ENCODE measurements at places on chromosomes 6 and 20.

- H3K4me1 ChIP-seq = peaks cover 9% of the 10 kb centered on the region
- H3K4me3 ChIP-seq = no peak overlapping the region
- H3K36me3 ChIP-seq = peaks cover 23% of the 10 kb centered on the region
- no peak overlapping the region for H3K27ac ChIP-seq
- no peaks in the 10 kb centered on the region for H3K27me3 ChIP-seq
Observed at GRCh38 chr20:1337441-1337840, 8.5 kb upstream of the SDCBP2 start.

- no peaks in the 10 kb centered on the region for H3K36me3 ChIP-seq
- H3K4me1 ChIP-seq = no peaks in the 10 kb centered on the region
- H3K27ac ChIP-seq = no peak overlapping the region
- H3K27me3 ChIP-seq = no peaks in the 10 kb centered on the region
- H3K4me3 ChIP-seq = no peak overlapping the region
- no peak for DNase-seq
Observed at GRCh38 chr6:72850040-72850439, 228.2 kb downstream of the KCNQ5 start.

DNA sequence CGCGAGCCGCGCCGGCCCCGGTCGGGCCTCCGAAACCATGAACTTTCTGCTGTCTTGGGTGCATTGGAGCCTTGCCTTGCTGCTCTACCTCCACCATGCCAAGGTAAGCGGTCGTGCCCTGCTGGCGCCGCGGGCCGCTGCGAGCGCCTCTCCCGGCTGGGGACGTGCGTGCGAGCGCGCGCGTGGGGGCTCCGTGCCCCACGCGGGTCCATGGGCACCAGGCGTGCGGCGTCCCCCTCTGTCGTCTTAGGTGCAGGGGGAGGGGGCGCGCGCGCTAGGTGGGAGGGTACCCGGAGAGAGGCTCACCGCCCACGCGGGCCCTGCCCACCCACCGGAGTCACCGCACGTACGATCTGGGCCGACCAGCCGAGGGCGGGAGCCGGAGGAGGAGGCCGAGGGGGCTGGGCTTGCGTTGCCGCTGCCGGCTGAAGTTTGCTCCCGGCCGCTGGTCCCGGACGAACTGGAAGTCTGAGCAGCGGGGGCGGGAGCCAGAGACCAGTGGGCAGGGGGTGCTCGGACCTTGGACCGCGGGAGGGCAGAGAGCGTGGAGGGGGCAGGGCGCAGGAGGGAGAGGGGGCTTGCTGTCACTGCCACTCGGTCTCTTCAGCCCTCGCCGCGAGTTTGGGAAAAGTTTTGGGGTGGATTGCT lies 1.3 kb downstream of the VEGFA start:
- H3K27ac ChIP-seq = no peak overlapping the region
- peaks cover 39% of the 10 kb centered on the region for H3K4me1 ChIP-seq
- DNase-seq = peak; percentile 22
- H3K4me3 ChIP-seq = peak overlapping the region; percentile 46
- peaks cover 28% of the 10 kb centered on the region for H3K27me3 ChIP-seq
- no peaks in the 10 kb centered on the region for H3K36me3 ChIP-seq

DNA sequence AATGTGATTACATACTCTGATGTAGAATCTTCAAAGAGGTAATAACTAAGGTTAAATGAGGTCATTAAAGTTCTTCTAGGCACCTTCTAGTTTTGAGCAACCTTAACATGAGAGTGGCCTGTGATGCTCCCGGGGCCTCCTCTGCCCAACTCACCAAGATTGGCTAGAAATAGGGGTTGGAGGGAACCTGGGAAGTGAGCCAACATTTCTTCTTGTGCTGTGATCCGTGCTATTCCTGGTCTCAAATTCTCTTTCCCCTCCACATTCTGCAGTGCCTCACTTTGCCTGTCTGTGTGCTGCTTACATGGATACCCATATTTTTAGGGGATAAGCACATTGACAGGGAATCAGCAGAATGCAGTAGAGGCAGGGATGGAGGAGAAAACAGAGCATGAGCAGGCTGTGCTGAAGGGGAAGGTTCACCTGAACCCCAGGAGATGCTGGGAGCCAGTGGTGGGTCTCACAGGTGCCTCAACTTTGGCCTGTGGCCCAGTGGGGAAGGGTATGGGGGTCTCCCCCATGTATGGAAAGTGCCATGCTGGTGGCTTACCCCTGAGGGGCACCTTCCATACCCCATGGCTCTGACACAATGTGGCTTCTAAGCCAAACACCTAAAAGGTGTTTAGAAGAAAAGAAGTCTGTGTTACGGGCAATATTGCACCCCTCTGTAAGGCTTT lies 164.7 kb upstream of the CHD6 start:
- H3K4me3 ChIP-seq = no peak overlapping the region
- no peak for DNase-seq
- H3K36me3 ChIP-seq = no peaks in the 10 kb centered on the region
- H3K4me1 ChIP-seq = no peaks in the 10 kb centered on the region
- peaks cover 12% of the 10 kb centered on the region for H3K27me3 ChIP-seq

DNA sequence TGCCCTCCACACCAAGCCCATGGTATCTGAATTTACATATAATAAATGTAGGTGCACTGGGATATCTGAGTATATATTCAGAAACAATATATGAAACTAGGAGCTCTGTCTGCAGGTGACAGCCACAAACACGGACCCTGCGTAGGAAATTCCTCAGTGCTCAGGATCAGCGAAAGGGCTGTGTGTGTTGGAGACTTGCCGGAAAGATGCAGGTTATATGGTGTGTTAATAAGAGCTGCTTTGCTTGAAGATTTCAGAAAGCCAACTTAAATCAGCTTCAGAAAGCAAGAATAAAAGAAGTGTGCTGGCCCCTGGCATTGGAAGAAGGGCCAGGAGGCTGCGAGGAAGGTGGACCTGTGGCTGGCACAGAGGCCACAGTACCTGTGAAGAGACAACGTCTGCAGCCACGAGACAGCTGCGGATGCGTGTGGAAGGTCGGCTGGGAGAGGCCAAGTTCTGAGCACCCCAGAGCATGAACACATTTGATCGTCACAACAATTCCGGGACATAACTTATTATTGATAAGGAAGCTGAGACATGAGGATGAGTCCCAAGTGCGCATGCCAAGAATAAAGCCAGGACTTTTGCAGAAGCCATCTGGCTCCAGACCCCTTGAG lies 183.2 kb downstream of the DLL1 start:
- no peaks in the 10 kb centered on the region for H3K27me3 ChIP-seq
- H3K27ac ChIP-seq = no peak overlapping the region
- no peak overlapping the region for H3K4me3 ChIP-seq
- DNase-seq = no peak
- H3K36me3 ChIP-seq = no peaks in the 10 kb centered on the region
